ENCODE measurements at places on chromosomes 5 and 9.

- DNase-seq: no peak
Observed at GRCh38 chr9:18433620-18434019, 40.3 kb upstream of the ADAMTSL1 start.

- no peak for DNase-seq
Observed at GRCh38 chr5:150653762-150654556, 7.1 kb upstream of the MYOZ3 start.

- no peak for DNase-seq
Observed at GRCh38 chr5:131338051-131338453, 74.2 kb downstream of the CDC42SE2 start.

- DNase-seq: peak; percentile 77
Observed at GRCh38 chr5:60699609-60700415, at the start of gene DEPDC1B. TSS of gene DEPDC1B (minus strand) at chr5:60700166. CDS start at chr5:60700093, 73 bp downstream.

GRCh38 chr5:149210968-149211490 is 60.6 kb upstream of the AFAP1L1 start:
- DNase-seq: no peak

GRCh38 chr9:114247077-114247476 is 75.8 kb upstream of the ORM1 start:
- DNase-seq: no peak

GRCh38 chr5:153318556-153318955 is 171.9 kb upstream of the GRIA1 start:
- no peak for DNase-seq

- no peak for DNase-seq
Observed at GRCh38 chr9:126546036-126546435, 67.7 kb upstream of the LMX1B start.

DNA sequence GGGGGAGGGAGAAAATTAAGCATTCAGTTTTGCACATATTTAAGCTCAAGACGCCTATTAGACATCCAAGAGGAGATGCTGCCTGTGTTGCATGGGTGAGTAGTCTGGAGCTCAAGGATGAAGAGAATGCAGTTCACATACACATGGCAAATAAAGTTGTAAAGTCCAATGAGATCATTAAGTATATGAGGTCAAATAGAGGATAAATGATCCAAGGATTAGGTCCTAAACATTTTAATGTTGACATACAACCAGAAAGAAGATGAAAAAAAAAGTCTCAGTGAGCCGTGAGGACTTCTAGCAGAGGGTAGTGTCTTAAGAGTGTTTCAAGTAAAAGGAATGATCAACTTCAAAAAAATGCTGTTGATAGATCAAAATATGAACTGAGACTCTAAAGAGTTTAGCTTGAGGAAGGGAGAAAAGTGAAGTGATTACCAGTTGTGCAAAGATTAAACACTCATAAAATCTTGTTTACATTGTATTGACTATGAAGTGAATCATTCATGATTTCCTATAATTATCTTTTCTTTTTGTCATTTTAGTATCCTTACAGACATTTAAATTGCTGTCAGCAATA is 251.8 kb downstream of the ZNF608 start:
- no peak for DNase-seq

- no peak for DNase-seq
Observed at GRCh38 chr9:96686638-96687335, 31.7 kb upstream of the PRXL2C start.

DNA sequence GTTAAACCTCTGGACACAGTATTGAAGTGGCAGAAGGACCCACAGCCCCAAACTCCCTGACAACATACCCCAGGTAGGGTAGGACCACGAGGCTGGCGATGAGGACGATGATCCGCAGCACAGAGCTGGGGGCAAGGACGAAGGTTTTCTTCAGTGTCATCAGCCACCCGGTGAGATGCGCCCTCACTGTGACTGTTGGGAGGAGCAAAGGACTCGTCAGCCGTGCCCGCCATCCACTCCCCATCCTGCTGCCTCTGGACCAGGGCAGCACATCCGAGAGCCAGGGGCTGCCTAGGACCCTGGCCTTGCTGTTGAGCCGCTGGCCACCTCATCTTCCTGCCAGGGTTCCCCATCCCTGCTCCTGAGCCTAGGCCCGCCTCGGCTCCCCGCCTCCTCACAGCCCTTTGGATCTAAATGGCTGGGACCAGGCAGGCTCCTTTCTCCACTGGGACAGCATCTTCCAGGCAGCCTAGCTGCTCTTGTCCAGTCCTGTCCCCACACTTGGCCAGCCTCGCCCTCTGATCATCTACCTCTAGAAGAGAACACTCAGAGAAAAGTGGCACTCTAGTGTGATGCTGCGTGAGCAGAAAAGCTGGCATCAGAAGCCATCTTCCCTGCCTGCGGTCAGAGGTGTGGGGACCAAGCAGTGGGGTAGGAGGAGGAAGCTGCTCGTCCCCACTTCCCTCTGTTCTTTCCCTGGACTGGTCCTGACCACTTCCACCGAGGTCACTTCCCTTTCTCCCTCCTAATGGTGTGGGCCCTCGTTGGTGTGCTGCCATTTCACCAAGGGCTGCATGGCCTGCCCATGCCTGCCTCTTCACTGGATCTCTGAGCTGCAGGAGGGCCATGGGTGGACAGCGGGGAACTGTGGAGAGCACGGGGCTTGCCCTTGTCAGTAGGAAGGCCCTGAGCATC is 49.2 kb downstream of the OTULIN start:
- DNase-seq: peak; percentile 9

GRCh38 chr5:120258123-120258522 is 206.0 kb upstream of the PRR16 start:
- DNase-seq: peak; percentile 97

GRCh38 chr5:113804943-113805342 is 291.4 kb downstream of the YTHDC2 start:
- no peak for DNase-seq

DNA sequence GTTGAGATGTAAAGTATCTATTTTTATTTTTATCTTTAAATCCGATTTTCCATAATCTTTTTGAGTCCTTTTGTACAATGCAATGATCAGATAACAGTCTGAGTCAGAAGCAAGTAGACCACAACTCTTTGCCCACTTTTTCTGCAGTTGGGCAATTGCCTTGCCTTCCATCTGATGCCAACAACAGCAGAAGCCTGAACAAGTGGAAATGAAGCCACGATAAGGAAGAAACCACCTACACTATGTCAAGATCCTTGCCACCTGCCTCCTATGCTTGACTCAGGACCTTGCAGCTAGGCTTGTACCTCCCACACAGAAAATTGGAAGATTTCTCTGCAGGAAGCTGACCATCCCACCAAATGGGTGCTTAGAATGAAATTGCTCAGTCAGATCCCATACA is 78.6 kb downstream of the ANXA1 start:
- peak; percentile 15 for DNase-seq

GRCh38 chr9:76459694-76460635 is 983 bp downstream of the GCNT1 start:
- DNase-seq: peak; percentile 47

DNA sequence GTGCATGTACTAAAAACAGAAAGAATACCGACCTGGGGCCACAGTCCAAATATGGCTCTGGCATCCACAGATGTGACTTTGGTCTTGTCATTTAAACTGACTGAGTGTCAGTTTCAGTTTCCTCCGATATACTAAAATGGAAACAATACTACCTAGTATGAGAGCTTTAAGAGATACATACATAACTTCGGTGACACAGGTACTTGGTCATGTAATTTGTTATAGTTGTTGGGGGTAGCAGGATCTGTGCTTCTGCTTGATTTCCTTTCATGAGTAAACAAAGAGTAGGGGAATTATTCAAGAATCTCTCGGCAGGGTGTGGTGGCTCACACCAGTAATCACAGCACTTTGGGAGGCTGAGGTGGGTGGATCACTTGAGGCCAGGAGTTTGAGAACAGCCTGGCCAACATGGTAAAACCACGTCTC is 32.1 kb downstream of the MTMR12 start:
- peak; percentile 24 for DNase-seq

DNA sequence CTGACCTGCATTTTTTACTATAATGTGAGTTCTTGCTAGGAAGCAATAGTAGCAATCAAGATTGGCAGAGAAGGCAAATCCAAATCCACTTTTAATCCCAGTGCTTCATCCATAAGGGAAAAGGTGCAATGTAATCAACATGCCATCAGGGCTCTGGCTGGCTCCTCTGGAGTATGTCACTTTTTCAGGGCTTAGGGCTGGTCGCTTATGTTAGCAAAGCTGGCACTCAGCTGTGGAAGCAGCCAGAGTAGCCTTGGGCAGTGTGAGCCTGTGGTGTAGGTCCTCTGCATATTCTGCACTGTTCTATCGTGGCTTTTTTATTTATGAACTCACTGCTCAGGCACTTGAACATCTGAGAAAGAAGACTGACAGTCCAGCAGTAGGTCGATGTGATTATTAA is 16.1 kb downstream of the ACTBL2 start:
- DNase-seq: no peak

GRCh38 chr9:79615038-79615437 is 43.3 kb downstream of the TLE4 start:
- DNase-seq: no peak

DNA sequence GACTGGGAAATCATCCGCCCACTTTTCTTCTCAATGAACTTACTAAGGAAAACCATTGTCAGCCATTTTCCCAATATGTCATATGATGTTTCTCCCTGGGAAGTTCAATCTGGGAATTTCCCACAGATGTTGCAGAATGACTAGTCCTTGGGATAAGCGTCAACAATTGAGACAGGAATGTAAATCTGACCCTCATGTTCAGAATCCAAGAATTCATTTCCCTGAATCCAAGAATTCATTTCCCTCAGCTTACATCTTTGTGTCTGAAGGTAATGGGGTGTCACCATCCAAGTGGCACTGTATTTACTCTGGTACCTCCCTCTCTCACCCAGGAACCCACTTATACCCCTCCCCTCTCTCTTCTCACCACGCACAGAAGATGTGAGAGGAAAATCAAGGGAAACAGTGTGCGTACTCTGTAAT is 7.4 kb downstream of the KLF9 start:
- no peak for DNase-seq

DNA sequence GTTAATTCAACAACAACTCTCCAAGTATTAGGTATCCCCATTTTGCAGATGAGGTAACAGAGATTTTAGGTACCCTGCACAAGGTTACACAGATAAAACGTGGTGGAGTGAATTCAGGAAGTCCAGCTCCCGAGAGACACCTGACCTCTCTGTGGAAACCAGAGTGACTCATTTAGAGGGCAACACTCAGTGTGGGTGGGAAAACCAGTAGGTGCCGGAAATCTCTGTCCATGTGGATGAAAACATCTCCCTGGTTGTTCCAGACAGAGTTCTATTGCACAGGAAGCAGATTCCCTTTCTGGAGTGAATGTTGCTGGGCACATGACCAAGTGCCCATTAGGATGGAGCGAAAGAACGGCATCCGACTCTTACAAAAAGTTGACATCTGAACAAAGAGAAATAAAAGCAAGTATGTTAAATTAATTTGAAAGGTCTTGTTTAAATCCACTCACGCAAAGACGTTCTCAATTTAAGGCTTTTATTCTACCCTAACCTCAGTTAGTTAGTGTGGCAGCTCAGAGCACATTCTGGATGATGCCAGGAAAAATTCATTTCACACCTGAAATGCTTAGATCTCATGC is 391.9 kb upstream of the WWC1 start:
- no peak for DNase-seq

- no peak for DNase-seq
Observed at GRCh38 chr5:52802974-52803336, 15.2 kb downstream of the ITGA1 start.

DNA sequence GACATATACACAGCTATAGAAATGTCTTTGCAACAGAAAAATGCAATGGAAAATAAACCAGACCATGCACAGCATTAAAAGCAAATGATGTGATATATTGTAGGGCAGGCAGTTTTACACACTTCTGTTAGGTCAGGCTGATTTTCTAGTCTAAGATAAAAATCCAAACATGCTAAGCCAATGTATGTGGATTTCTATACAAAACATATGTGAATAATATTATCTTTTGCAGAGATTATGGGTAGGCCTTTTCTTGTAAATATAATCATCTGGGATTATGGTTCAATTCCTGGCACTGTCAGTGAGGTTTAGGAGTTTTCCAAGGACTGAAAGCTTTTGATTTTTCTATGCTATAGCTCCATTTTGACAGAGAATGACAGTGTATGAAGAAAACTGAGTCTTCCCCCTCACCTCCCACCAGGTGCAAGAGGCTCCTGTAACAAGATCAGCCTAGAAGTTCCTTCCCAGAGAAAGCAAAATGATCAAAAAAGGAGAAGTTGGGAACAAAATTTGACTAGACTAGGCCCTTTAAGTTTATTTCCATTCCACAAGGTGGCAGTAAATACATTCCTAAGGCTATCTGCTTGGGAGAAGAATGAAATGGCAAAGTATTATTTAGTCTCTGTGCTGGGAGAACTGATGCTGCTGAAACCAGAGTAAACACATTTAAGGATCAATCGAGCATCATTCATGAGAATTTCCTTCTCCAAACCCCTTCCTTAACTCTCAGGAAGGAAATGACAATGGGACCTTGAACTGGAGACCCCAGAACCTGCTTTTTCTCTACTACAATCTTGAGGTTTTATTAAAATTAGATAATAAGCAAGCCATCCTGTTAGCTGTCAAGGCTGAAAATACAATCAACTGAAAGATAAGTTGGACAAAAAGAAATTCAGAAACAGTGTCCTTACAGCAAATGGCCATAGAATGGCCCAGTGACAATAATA is 133.0 kb upstream of the TUT7 start:
- peak; percentile 60 for DNase-seq

GRCh38 chr5:119318256-119318894 is 37.4 kb upstream of the TNFAIP8 start:
- DNase-seq: no peak

DNA sequence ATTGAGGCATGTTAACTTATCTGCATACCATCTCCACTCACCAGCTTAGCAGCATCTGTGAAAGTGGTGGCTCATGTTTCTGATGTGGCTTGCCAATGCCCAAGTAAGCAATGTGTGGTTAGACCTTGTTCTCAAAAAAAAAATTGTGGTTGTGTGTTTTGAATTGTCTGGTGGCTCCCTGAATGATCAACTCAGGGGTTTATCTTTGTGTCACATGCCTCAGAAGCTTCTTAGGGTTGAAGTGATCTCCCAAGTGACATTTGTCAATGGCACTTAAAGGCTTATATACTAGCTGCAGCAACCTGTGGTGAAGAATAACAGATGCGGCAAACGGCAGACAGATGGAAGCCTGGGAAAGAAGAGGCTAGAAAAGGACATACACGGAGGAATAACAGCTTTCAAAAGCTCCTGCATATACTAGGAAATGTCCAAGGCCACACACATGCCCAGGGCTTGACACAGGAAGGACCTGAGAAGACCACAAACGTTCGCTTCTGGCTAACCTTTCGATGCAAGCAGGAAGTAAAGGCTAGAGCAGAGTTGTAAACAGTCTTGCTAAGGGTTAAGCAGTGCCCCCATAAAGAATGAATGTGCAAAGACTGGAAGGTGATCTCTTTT is 42.2 kb upstream of the FSD1L start:
- DNase-seq: peak; percentile 44

Data from MV-4-11 (cell line).